NCI-H1092 (cell line): ENCODE measurements at places on chromosomes 6 and 20.

- no peak for DNase-seq
Measured at GRCh38 chr6:169388395-169389166, 134.9 kb upstream of the THBS2 start.

- no peak for DNase-seq
Measured at GRCh38 chr6:96786336-96786735, 50.9 kb downstream of the GPR63 start.

- no peak for DNase-seq
Measured at GRCh38 chr20:17875981-17876385, 92.6 kb downstream of the SNX5 start.

- no peak for DNase-seq
Measured at GRCh38 chr6:125919618-125920017, 37.0 kb upstream of the HINT3 start.

DNA sequence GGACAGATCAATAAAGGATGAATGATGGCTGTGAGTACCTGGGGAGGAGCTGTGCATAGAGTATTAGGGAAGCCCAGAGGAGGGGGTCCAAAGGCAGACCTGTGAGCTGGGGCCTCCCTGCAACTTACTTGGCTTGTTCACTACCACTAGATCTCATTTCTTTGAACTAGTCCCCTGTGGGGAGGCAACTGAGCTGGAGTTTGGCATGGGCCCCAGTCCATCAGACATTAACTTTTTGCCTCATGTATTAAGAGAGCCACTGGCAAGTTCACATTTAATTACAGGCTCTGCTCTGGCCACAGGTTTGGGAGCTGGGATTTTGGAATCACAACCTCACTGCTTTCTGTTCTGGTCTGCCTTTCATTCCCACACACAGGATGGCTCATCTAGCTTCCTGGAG, 254.1 kb downstream of the PRL start:
- no peak for DNase-seq

DNA sequence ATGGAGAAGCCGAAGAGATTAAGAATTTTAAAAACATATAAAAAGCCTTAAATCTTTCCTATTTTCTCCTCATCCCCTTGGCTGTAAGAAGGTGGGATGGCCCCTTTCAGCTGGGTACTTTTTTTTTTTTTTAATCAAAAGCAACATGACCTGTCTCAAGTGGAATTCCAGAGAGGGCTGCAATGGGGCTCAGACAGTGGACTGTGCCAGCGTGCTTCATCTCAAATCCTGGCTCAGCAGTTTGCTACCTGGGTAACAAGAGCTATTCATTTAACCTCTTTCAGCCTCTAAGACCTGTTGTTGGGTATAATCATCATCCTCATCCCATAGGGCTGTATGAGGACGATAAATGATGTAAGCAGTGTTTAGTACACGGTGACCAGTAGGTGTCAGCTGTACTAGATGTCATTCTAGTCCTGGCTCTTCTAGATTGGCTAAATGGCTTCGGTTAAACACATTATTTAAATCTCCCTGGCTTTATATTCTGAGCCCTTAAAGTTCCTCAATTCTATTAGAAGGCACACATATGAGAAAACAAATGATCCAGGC, 6.9 kb upstream of the PPP1R3G start:
- no peak for DNase-seq

GRCh38 chr6:167710363-167710920, 116.3 kb upstream of the AFDN start:
- no peak for DNase-seq

- DNase-seq: no peak
Measured at GRCh38 chr6:18350712-18351111, 36.4 kb upstream of the RNF144B start.

GRCh38 chr6:36581716-36582115, 12.4 kb upstream of the SRSF3 start:
- no peak for DNase-seq

- DNase-seq: no peak
Measured at GRCh38 chr6:6074190-6074589, 67.5 kb upstream of the NRN1 start.

- no peak for DNase-seq
Measured at GRCh38 chr20:6134592-6134991, 11.8 kb upstream of the FERMT1 start.

DNA sequence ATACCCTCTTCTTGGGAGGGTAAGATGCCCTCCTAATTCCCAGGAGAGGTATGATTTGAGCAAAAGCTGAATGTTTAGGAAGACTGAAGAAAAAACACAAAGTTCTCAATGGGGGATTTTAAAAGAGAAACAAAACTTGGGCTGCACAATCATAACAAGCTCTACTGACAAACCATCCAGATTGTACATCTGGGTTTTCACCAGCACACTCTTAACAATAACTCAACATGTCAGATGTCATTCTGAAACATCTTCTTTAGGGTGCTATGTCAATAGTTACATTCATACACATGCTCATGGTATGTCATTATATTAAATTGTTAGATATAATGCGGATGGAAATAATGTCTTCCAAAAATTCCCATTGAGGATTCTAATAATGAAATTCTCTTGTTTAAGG, 95.1 kb downstream of the ASCC3 start:
- DNase-seq: no peak

DNA sequence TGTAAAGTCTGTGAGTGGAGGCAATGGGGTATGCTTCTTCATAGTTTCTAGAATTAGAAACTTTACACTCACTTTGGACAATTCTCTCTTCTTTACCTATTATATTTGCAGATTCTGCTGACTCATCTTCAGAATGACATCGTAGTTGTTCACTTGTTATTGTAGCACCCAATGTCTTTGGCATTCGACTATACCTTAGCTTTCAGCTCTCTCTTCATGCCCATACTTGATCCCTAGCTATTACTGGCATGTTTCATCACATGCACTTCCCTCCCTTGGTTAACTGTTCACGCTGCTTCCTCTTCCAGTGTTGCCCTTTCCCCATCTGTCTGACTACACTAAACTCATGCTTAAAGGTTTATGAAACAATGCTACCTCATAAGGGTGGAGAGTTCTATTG, 298.1 kb upstream of the TCF21 start:
- DNase-seq: no peak

GRCh38 chr6:112130878-112131277, 43.5 kb downstream of the FAM229B start:
- DNase-seq: no peak

GRCh38 chr20:59525500-59526241, 78.7 kb upstream of the PHACTR3 start:
- no peak for DNase-seq

- DNase-seq: no peak
Measured at GRCh38 chr6:16264785-16265184, 26.4 kb downstream of the GMPR start.
